ENCODE measurements at places on chromosomes 13 and 19. TPM values are rescaled to one million over a fixed set of nuclear protein-coding genes. Genes with fewer than 3 reads are reported as not detected.

Gene C19orf73
- 2.2 TPM for total RNA-seq

Gene ATP8A2
- total RNA-seq: not detected

Gene TRAPPC2B
- 1.2 TPM for total RNA-seq

DNA sequence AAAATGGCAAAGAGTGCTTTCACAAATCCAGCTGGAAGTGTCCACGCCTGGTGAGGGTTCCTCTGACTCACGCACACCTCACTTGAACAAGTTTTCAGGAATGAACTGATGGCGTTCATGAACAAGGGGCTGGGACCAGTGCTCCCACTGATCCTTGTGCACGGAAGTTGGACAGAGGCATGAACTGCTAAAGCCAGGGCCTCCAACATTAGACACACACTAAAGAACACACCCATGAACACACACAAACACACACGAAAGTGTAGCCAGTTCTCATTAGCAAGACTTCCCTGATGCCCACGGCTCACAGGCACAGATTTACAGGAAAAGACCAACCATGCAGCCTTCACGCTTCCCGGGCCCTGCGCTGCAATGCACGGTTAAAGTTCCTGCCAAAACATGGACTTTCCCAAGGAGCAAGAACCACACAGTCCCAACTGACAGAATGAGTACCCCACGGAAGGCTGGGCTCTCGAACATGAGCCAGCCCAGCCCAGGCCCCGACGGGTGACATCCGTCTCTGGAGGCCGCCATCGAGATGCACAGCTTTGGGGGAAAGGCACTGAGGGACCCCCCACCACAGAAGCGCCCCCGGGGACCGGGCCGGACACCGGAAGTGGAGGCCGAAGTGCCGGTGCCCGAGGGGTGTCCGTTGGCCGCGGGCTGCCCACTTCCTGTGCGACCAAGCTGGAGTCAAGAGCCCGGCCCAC lies 808 bp downstream of the DNMT1 start:
- DNase-seq: no peak

Gene RPL21
- total RNA-seq: 362 TPM

Gene CFAP97D2
- total RNA-seq: not detected

- DNase-seq: no peak
Measured at GRCh38 chr13:76522083-76522755, 364.0 kb downstream of the KCTD12 start.

Gene RGS9BP
- total RNA-seq: 0.10 TPM

Gene CAMSAP3
- 40.8 TPM for total RNA-seq

DNA sequence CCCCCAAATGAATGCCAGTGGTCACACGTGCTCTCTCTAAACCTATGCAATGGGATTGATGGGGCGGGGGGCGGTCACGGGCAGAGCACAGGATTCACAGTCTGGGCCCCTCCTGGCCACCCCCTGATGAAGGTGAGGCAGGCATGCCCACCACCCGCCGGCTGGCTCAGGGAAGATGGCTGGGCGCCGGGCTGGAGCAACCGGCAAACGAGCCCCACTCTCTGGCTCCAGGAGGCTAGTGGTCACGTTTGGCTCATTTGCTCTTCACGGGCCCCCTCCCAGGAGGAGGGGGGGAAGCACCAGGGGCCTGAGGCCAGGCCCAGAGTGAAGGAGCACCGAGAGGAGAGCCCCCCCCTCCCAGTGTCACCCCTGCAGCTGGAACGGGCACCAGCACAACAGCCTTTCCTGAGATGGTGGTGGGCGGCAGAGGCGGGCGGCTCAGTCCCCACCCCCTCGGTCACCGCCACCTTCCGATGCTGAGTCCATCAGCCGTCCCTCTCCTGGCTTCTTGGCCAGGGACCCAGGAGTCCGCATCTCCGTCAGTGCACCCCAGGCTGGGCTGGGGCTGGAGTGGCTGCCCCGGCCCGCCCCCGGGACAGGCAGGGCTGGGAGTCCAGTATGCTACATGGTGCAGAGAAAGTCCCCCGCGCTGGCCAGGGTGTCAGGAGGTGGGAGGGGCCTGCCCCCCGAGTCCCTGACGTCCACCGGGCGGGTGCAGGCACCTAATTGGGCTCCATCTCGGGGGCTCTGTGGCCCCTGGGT lies 9.7 kb downstream of the BBC3 start:
- DNase-seq: no peak

Gene CNMD
- total RNA-seq: not detected

DNA sequence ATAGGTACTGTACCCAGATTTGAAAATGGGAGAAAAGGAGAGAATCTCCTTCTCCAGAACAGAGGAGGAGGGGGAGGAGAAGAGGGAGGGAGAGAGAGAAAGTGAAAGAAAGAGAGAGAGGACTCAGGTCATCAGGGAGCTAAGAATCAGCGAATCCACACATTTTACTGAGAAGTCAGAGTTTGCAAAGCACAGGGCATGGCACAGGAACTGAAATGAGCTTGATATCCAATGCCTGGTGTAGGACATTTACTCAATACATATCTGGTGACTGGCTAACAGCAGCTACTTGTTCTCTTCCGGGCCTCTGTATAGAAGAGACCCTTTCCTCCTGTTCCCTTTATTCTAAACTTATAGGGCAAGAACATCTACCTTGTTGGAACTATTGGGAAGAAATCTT lies 375.1 kb downstream of the KLF5 start:
- DNase-seq: no peak

Gene TNFRSF19
- total RNA-seq: 0.60 TPM

GRCh38 chr13:80132741-80133601 lies 208.0 kb downstream of the SPRY2 start:
- peak; percentile 73 for DNase-seq

GRCh38 chr19:15196360-15197005 lies 4.3 kb downstream of the NOTCH3 start:
- DNase-seq: no peak

DNA sequence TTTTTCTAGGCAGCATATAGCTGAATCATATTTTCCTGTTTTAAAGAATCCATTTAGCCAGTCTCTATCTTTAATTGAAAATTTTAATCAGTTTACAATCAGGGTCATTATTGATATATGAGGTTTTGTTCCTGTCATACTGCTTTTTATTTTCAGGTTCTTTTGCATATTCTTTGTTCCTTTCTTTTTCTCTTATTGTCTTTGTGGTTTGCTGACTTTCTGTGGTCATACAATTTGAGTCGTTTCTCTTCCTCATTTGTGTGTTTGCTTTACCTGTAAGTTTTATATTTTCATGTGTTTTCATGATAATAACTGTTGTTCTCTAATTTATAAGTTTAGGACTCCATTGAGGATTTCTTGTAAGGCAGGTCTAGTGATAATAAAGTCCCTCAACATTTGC lies 812.6 kb downstream of the DACH1 start:
- no peak for DNase-seq

Measured in left lobe of liver (tissue), 2 donors.